Esophagus muscularis mucosa (tissue), 4 donors: ENCODE measurements at places on chromosomes 4 and X. TPM values are rescaled to one million over a fixed set of nuclear protein-coding genes. Genes with fewer than 3 reads are reported as not detected.

GRCh38 chr4:68520985-68521384, 55.1 kb downstream of the UGT2B17 start:
- no peak overlapping the region for H3K27ac ChIP-seq
- no peaks in the 10 kb centered on the region for H3K27me3 ChIP-seq
- H3K4me1 ChIP-seq = no peaks in the 10 kb centered on the region
- H3K4me3 ChIP-seq = no peak overlapping the region
- no peak for DNase-seq

- H3K27me3 ChIP-seq = no peaks in the 10 kb centered on the region
- H3K4me1 ChIP-seq = no peaks in the 10 kb centered on the region
- H3K27ac ChIP-seq = no peak overlapping the region
- no peak overlapping the region for H3K4me3 ChIP-seq
- DNase-seq = no peak
- H3K36me3 ChIP-seq = no peaks in the 10 kb centered on the region
Observed at GRCh38 chrX:112967341-112967740, 126.7 kb upstream of the AMOT start.

GRCh38 chr4:53986062-53986461, 78.3 kb downstream of the CHIC2 start:
- DNase-seq = no peak
- H3K36me3 ChIP-seq = no peaks in the 10 kb centered on the region
- no peak overlapping the region for H3K4me3 ChIP-seq
- H3K27me3 ChIP-seq = no peaks in the 10 kb centered on the region

DNA sequence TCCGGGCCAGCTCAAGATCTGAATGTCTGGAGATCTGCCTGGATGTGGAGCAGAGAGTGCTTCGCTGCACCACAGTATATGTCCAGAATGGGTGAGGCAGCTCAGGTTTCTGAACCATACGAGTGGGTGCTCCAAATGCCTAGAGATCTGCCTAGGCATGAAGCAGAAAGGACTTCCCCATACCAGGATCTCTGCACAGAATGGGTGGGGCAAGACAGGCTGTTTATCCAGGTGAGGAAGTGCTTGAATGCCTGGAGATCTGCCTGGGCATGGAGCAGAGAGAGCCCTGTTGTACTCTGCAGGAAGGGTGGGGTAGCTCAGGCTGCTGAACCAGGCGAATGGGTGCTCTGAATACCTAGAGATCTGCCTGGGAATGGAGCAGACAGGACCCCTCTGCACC, 45.4 kb upstream of the MAGEC2 start:
- no peak for DNase-seq
- no peaks in the 10 kb centered on the region for H3K36me3 ChIP-seq
- H3K4me3 ChIP-seq = no peak overlapping the region
- H3K27me3 ChIP-seq = no peaks in the 10 kb centered on the region
- H3K27ac ChIP-seq = no peak overlapping the region

DNA sequence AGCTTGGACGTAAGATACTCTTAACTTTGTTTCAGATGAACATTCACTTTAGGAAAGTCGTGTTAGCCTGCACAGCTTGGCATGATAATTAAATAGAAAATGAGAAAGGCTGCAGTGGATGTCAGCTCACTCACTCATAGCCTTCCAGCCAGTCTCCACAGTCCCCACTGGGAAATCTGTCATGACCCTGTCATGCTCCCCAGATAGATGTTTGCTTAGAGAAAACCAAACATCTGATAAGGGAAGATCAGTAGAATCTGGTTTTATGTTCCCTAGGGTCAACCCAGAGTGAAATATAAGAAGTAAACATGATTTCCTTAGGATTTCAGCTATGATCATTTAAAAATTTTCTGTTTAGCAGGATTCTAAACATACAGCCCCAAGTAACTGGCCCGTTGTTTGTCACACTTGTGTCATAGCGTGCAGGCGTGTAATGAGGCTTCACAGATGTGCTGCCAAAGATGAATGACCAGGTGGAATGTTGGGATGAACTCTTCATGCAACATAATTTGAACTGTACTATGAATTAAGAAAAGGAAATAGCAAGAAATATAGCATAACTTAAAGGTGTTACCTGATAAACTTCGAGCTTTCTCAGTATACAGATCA, 180.1 kb downstream of the BANK1 start:
- H3K4me3 ChIP-seq = no peak overlapping the region
- no peaks in the 10 kb centered on the region for H3K27me3 ChIP-seq
- no peak for DNase-seq
- H3K36me3 ChIP-seq = no peaks in the 10 kb centered on the region

The PIGA gene
- total RNA-seq = 6.6 TPM

The AKAP4 gene
- not detected for total RNA-seq

The NXF2 gene
- not detected for total RNA-seq
